Stimulated activated CD4-positive, alpha-beta T cell treated with anti-CD3 and anti-CD28 coated beads, Interleukin-12 subunit alpha, Interleukin-12 subunit beta, amount 100 ng/mL, for 4 hours (primary cell): ENCODE measurements at places on chromosomes 3 and 15.

DNA sequence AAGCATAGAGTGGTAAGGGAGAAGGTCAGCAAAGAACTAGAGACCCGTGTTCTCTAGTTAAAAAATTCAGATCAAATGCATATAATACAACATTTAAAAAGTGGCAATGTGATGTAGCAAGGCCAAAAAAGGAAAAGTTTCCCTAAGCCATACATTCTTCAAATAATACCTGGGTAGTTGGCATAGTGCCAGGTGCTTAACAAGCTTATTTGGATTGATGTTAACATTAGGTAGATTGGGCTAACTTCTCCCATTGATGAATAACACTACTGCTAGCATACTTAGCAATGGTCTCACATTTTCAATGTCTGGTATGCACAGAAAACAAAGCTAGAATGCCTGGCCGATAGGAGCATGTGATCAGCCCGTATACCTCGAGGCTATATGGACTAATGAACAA, 283.6 kb upstream of the RARB start:
- DNase-seq = no peak

GRCh38 chr3:139107424-139108252, 62.9 kb upstream of the PRR23C start:
- no peak for DNase-seq

GRCh38 chr3:156811089-156811862, 14.9 kb upstream of the LEKR1 start:
- DNase-seq = no peak

- no peak for DNase-seq
These were observed 98.8 kb upstream of the MB21D2 start for GRCh38 chr3:193016437-193016901.

- DNase-seq = no peak
These were observed 230.9 kb upstream of the UBE2E1 start for GRCh38 chr3:23574822-23575315.

- DNase-seq = no peak
These were observed 160.7 kb downstream of the SQOR start for GRCh38 chr15:45795440-45796069.

GRCh38 chr3:39910826-39911464, 101.5 kb downstream of the MYRIP start:
- DNase-seq = no peak

GRCh38 chr15:68526784-68527183, 52.0 kb upstream of the CORO2B start:
- no peak for DNase-seq

DNA sequence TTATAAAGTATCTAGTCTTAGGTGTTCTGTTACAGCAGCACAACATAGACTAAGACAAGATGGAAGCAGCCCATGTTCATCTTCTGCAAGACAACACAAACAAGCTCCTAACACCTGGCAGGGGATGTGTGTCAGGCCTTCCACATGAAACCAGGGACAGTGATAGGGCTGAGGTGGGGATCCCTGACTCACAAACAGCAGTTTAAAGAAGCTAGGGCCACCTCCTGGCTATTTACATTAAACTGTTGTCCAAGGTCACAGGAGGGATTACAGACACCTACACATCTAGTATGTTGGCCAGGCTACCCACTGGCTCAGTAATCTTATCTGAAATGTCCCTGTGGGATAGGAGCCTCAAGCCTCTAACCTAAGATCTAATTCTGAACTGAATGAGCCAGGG, 211.3 kb downstream of the MINAR1 start:
- no peak for DNase-seq

DNA sequence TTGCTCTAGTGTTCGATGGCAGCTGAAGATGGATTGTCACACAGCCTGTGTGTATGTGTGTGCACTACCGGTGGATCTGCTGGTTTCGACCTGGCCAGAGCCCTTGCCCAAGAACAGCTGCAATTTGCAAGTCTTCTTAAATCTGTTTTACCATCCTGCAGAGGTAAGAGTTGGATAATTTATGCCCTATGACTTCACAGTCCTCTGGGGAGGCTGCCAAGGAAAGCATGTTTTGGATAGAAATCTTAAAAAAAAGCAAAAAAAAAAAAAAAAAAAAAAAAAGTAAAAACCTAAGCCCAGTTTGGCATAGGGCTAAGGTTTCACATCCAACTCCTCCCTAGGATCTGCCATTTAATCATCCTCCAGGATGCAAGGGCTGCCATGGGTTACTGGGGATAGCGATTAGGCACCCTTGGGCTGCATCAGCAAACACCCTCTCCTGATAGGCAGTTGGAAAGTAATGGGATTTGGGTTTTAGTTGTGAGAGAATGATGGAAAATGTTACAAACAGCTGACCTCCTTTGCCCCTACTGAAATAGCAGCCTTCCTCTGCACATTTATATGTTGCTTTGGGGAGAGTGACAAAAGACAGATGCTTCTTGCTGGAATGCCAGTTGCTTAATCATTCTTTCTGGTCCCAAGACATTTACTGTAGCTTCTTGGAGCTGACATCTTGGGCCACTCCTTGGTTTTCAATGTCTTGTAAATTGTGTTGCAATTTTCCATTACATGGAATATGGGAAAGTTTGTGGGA, 35.4 kb downstream of the CD200R1L start:
- DNase-seq = no peak

DNA sequence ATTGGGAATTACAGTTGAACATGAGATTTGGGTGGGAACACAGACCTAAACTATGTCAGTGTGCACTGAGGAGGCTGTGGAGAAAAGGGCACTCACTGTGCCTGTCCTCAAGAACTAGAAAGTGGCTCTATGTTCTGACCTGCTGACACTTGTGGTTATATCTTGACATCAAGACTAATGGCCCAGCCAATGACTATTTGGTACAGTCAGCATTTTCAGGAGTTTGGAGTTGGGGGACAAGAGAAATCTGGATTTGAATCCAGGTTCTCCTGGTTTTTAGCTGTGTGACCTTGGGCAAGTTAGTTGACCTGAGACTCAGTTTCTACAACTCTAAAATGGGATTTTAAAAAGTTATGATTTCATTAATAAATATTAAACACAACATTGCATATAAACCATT, 647.0 kb upstream of the CFAP20DC start:
- DNase-seq = no peak

GRCh38 chr15:65653341-65653740, 31.6 kb downstream of the SLC24A1 start:
- no peak for DNase-seq

- no peak for DNase-seq
These were observed 78.8 kb downstream of the DLG1 start for GRCh38 chr3:197219619-197220018.

DNA sequence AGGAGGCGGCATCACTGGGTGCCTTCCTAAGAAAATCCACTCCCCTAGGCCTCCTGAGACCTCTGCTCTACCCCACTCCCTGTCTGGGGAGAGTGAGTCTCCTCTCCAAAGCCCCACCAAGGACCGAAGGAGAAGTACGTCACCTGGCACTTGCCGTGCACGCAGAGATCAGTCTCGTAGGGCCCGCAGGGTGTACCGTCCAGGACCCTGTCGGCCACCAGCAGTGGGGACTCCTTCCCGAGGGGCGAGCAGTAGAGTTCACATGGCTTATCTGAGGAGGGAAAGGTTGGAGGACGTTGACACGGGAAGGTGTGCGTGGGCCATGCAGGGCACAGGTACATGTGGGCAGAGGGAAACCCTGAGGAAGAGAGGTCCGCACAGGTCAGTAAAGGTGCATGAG, 232.9 kb downstream of the ADAMTS17 start:
- no peak for DNase-seq

GRCh38 chr3:47685037-47685436, 96.7 kb downstream of the SMARCC1 start:
- no peak for DNase-seq

GRCh38 chr15:81336568-81336967, 12.6 kb upstream of the STARD5 start:
- peak; percentile 30 for DNase-seq

DNA sequence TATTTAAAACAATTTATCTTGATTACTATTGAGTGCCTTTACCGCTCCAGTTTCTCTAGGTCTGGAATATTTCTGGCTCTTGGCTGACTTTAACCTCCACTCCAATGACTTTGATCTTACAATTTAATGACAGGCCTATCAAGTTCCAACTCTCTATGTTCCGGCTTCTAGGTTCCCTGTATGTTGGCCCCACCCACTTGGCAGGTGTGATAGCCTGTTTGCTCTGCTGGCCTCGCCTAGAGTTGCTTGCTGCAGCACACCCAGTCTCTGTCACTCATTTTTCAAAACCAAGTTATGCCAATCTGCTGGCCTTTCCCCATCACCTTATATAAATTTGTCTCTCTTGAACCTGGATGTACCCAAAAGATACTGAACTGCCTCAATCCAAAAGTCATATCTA, 428.0 kb downstream of the ROBO1 start:
- no peak for DNase-seq

GRCh38 chr3:41033956-41034519, 165.3 kb upstream of the CTNNB1 start:
- DNase-seq = no peak

DNA sequence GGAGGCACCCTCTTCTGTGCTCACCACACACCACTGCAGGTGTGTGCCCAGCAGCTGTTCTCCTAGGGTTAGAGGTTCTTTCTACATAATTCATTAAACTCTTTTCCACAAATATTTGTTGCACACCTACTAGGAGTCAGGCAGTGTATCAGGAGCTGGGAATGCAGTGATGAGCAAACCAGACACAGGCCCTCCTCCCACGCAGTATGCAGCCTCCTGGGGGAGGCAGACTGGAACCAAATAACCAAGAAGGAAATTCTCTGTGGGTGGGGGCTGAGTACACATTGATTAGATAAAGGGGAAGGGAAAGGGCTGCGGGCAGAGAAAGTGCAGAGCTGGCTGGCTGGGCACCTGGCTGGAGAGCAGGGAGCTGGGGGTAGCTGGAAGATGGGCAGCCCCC, 18.5 kb upstream of the C3orf22 start:
- no peak for DNase-seq

- DNase-seq = no peak
These were observed 218.3 kb upstream of the SOX2 start for GRCh38 chr3:181493423-181493822.

DNA sequence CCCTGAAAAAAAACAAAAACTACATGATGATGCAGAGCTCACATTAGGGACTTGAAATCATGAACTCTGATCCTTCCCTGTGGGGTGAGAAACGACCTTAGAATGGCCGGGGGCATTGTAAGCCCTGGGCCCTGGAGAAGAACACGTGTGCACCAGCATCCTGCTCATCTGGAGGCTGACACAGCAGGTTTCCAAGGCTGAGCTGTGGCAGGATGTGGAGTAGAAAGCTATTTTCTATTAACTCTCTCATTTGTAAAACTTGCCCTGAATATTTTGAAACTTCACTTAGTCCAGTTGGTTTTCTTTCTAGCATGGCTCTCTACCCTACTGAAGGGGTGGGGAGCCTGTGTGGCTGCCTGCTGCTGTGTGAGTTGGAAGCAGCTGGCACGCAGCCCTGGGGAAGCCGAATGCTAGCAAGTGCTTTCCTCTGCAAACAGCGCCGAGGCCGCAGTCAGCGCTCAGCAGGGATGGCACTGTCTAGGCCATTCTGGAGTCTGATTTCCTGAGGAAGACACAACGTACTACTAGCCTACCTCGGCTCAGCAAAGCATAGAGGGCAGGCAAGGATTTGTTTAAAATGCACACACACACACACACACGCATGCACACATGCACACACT, 58.0 kb downstream of the GABRG3 start:
- no peak for DNase-seq

GRCh38 chr3:30226601-30227151, 379.7 kb upstream of the TGFBR2 start:
- DNase-seq = no peak

DNA sequence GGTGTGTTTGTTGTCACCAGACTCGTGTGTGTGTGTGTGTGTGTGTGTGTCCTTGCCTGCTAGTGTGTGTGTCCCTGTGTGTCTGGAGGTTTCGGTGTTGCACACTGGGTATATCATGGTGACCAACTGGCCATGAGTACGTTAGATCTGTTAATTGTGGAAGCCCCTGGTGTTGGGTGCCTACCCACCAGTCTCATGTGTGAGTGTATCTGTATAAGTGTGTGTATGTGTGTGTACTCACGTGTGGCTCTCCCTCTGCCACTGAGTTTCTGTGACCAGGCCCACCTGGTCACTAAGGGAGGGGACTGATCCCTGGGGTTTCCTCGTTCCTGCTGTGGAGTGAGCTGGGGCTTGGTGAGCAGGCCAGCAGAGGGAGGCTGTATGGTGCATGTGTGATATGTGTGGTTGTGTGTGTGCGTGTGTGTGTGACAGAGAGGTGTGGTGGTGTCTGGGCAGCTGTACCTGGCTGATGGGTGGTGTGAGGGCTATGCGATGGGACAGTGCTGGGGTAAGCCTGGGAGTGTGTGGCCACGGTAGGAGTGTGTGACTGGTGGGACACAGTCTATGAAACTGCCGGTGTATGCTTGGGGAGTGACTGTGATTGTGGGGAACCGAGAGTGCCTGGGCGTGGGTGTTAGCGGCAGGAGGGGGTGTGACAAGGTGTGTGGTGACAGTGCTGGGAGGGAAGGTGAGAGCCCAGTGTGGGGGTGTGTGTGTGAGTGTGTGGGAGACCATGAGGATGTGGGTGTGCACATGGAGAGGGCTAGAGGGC, 1.8 kb downstream of the PRKCD start:
- DNase-seq = peak; percentile 20

GRCh38 chr3:194610689-194611088, 22.5 kb downstream of the TMEM44 start:
- no peak for DNase-seq

DNA sequence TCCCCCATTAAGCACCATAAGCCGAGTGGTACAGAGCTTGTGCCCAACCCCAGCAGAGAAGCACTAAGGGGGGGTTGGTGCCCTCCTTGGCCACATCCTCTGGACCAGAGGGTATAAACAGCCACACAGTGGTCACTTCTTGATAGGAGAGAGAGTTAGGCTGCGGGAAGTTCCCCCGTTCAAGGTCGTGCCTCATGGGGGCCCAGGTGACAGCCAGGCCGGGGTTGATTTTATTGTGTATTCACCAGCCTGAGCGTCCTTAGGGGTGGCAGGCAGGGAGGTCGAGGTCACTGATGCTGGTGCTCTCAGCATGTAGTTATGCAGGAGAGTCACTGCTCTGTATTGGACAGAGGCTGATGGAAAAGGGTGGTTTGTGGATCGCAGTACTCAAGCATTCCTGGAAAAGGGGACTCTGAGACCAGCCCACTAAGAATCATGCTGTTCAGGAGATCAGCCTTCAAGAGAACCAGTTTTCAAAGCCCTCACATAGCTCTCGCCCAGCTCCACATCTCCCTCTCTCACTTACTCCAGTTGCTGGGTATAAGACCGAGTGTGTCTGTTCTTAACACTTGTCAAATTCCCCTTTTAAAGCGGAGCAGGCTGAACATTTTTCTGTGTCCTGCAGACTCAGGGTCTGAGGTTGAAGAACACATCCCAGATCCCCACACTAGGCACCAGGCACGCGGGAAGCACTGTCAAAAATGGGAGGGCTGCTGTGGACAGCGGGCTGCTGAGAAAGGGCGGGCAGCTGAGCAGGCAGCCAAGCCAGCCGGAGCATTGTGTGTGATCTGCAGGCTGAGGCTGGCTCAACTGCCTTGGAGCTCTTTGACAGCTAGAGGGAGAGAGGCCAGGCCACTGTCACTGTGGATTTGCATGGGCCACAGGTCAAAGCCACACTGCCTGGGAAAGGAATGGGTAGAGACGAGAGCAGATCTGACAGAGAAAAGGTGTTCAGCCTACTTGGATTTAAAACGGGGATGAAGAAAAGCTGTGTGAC, 279.3 kb upstream of the LRRFIP2 start:
- DNase-seq = no peak
